ENCODE measurements at places on chromosomes 6 and 20. TPM values are rescaled to one million over a fixed set of nuclear protein-coding genes. Genes with fewer than 3 reads are reported as not detected.

Gene DEF6
- 226 TPM for polyA plus RNA-seq

Gene CDK19
- polyA plus RNA-seq, result 2.4 TPM

Gene DZANK1
- not detected for polyA plus RNA-seq

Gene MCCD1
- polyA plus RNA-seq, result not detected

Gene C2
- polyA plus RNA-seq, result 0.74 TPM
